ENCODE measurements at places on chromosomes 1 and 21. TPM values are rescaled to one million over a fixed set of nuclear protein-coding genes. Genes with fewer than 3 reads are reported as not detected.

DNA sequence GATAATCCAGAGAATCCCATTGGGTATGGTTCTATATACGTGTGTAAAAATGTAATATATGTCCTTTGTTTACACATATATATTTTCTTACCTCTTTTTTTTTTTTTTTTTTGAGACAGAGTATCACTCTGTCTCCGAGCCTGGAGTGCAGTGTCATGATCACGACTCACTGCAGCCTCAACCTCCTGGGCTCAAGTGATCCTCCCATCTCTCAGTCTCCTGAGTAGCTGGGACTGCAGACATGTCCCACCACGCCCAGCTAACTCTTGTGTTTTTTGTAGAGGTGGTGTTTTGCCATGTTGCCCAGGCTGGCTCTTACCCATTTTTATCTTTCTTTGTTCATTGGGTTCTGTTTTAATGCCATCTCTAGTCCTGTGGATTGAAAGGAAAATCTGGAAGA, 59.5 kb downstream of the ZBTB17 start:
- no peak for DNase-seq
- peaks cover 4% of the 10 kb centered on the region for H3K36me3 ChIP-seq
- peak overlapping the region; percentile 60 for H3K27ac ChIP-seq
- H3K4me1 ChIP-seq, result peaks cover 29% of the 10 kb centered on the region

DNA sequence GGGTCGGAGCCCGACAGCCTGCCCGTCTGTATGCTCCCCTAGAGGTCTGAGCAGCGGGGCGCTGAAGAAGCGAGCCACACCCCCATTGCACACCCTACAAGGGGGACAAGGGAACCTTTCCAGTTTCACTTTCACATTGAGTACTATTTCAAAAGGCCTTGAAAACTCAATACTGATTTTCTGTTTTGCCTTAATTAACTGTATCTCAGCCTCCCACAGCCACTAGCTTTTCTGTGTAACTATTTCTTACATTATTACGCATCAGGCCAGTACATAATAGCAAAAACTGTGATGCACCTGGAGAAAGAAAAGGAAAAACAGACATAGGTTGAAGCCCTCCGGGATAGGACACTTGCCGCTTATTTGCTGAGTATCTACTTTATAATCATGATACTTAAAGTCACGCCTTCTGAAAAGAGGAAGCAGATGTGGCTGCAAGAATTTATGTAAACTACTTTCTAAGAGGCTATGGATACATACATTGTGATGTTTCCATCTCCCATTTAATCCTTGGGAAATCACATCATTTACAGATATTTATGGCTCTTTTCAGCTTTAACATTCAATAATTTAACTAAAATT, 1719.5 kb downstream of the MRPL39 start:
- H3K27me3 ChIP-seq, result no peaks in the 10 kb centered on the region
- no peaks in the 10 kb centered on the region for H3K36me3 ChIP-seq
- H3K4me3 ChIP-seq, result no peak overlapping the region

DNA sequence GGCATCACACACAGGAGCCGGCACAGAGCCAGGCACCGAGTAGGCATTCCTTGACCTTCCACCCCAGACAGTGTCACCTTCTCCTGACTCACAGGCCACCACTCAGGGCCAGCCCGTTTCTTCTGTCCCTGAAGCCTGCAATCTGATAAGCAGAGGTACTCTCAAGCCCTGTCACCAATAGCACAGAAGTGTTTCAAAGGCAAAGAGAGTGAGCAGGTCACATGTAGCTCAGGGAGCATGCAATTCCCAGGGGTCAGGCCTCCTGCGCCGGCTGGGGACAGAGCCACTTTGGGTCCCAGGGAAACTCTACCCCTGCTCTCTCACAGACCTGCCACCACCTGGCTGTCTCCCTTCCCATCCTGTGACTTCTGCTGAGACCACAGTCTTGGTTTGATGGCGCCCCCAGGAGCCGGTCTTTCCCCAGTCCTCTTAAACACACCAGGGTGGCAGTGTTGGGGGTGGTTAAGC, 13.2 kb downstream of the CAPN9 start:
- H3K27ac ChIP-seq, result no peak overlapping the region
- DNase-seq, result no peak
- H3K36me3 ChIP-seq, result no peaks in the 10 kb centered on the region
- no peak overlapping the region for H3K4me3 ChIP-seq
- H3K4me1 ChIP-seq, result no peaks in the 10 kb centered on the region
- no peaks in the 10 kb centered on the region for H3K27me3 ChIP-seq

DNA sequence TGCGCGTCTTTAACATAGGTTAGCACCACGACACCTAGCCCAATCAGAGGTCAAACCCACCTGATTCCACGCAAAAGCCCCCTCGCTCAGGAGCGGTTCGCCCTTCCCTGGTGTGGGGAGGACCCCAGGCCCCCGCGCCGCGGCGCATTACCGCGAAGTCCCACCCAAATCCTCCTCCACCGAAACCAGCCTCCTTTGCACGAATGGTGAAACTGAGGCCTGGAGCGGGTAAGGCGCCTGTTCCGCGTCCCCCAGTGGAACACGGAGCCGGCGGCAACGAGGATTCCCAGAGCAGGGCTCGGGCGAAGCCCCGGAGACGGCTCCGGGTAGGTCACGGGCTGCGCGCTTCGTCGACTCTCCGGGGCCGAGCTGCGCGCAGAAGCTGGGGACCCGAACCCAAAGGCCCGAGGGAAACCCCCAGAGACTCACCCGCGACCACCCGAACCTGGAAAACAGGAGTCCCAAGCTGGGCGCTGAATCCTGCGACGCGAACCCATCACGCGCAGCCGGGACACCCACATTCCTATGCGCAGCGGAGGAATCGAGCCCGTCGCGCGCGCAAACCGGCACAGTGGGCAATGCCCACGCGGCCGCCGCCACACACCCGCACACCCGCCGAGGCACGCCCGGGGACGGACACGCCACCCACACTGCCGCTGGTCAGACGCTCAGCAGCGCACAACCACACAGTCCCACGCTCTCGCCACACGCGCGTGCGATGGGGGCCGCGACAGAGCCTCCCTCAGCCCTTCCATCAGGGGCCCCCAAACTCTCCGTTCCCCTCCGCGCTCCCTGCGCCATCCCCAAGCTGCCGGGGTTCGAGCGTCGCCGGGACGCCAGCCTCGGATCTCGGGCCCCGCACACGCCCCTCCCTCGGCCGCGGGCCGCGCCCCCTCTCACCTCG, 507 bp downstream of the GLIS1 start:
- H3K4me3 ChIP-seq, result peak overlapping the region; percentile 45
- DNase-seq, result no peak
- H3K27ac ChIP-seq, result no peak overlapping the region
- H3K4me1 ChIP-seq, result peaks cover 3% of the 10 kb centered on the region

Gene KDM5B
- polyA plus RNA-seq, result 60.1 TPM

- H3K27me3 ChIP-seq, result no peaks in the 10 kb centered on the region
- no peak for DNase-seq
- no peaks in the 10 kb centered on the region for H3K4me1 ChIP-seq
- H3K36me3 ChIP-seq, result no peaks in the 10 kb centered on the region
- no peak overlapping the region for H3K4me3 ChIP-seq
- H3K27ac ChIP-seq, result no peak overlapping the region
Observed at GRCh38 chr1:216566641-216567205, 143.5 kb upstream of the USH2A start.

- H3K4me1 ChIP-seq, result no peaks in the 10 kb centered on the region
- H3K4me3 ChIP-seq, result no peak overlapping the region
- no peak for DNase-seq
- H3K36me3 ChIP-seq, result no peaks in the 10 kb centered on the region
- peaks cover 65% of the 10 kb centered on the region for H3K27me3 ChIP-seq
- H3K27ac ChIP-seq, result no peak overlapping the region
Observed at GRCh38 chr1:18110598-18110939, 3.0 kb downstream of the IGSF21 start.

Gene SPATA1
- 0.25 TPM for polyA plus RNA-seq

DNA sequence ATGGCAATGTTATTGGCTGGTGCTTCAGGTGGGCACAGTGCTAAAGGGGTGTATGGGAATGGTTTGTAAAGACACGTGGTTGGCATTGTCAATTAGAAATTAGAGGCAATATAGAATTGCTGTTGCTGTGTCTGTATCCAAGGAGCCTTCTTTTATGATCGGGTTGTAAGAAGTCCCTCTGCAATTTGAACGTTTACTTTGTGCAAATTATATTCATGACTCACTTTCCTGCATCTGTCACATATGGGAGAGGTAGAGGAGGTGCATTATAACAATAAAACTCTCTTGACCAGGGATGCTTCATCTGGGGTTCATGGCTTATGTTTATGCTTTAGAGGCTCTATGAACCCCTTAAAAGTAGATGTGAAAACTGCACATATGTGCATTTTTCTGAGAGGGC, 130.4 kb upstream of the DNAH14 start:
- no peak for DNase-seq
- H3K27me3 ChIP-seq, result no peaks in the 10 kb centered on the region
- H3K36me3 ChIP-seq, result no peaks in the 10 kb centered on the region
- H3K4me3 ChIP-seq, result no peak overlapping the region
- no peak overlapping the region for H3K27ac ChIP-seq
- no peaks in the 10 kb centered on the region for H3K4me1 ChIP-seq

GRCh38 chr21:43571976-43572375, 87.3 kb downstream of the HSF2BP start:
- no peaks in the 10 kb centered on the region for H3K4me1 ChIP-seq
- no peaks in the 10 kb centered on the region for H3K27me3 ChIP-seq
- no peaks in the 10 kb centered on the region for H3K36me3 ChIP-seq
- no peak overlapping the region for H3K4me3 ChIP-seq
- no peak overlapping the region for H3K27ac ChIP-seq
- no peak for DNase-seq

- H3K4me1 ChIP-seq, result no peaks in the 10 kb centered on the region
- no peak overlapping the region for H3K27ac ChIP-seq
- DNase-seq, result no peak
- no peaks in the 10 kb centered on the region for H3K36me3 ChIP-seq
Observed at GRCh38 chr21:31879241-31879650, 6.4 kb downstream of the HUNK start.

- H3K36me3 ChIP-seq, result no peaks in the 10 kb centered on the region
- DNase-seq, result no peak
- H3K4me3 ChIP-seq, result no peak overlapping the region
- H3K4me1 ChIP-seq, result peaks cover 16% of the 10 kb centered on the region
Observed at GRCh38 chr1:109502364-109502851, 7.1 kb downstream of the AMIGO1 start.
